Left cardiac atrium (tissue), 4 donors: ENCODE measurements at places on chromosomes 2 and 18. TPM values are rescaled to one million over a fixed set of nuclear protein-coding genes. Genes with fewer than 3 reads are reported as not detected.

The RESP18 gene
- not detected for total RNA-seq

The ABCG8 gene
- total RNA-seq, result not detected

The GALNT14 gene
- total RNA-seq, result 0.53 TPM

The RNF125 gene
- total RNA-seq, result 5.1 TPM

The VWA3B gene
- total RNA-seq, result not detected

The ITGA4 gene
- total RNA-seq, result 2.6 TPM

The SIX2 gene
- 1.3 TPM for total RNA-seq

The NHEJ1 gene
- total RNA-seq, result 4.7 TPM

The HRH4 gene
- total RNA-seq, result not detected

The C2orf42 gene
- 14.4 TPM for total RNA-seq

The DTNB gene
- 6.1 TPM for total RNA-seq

The IRS1 gene
- total RNA-seq, result 15.1 TPM

The IL18RAP gene
- total RNA-seq, result 1.3 TPM
